ENCODE measurements at places on chromosomes 16 and 17.
A peak's percentile ranks its signal among the peaks of the same experiment; 100 is the strongest.

DNA sequence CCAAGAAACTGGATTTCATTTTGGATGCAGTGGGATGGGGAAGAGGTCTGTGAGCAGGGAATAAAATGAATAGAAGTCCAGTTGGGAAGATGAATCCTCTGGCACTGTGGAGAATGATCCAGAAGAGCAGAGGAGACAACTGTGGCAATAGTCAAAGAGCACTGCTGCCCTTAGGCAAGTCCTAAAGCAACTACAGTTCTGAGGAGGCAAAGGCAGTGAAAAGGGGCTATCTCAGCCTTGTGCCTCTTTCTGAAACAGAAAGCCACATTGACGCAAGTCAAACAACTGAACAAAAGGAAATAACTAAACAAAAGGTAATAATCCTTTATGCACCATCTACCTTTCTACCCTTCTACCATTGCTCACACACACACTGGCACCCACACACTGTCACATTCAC lies 238.0 kb upstream of the AXIN2 start:
- DNase-seq = no peak

- no peak for DNase-seq
These were observed 20.9 kb downstream of the METRNL start for GRCh38 chr17:83100220-83100852.

DNA sequence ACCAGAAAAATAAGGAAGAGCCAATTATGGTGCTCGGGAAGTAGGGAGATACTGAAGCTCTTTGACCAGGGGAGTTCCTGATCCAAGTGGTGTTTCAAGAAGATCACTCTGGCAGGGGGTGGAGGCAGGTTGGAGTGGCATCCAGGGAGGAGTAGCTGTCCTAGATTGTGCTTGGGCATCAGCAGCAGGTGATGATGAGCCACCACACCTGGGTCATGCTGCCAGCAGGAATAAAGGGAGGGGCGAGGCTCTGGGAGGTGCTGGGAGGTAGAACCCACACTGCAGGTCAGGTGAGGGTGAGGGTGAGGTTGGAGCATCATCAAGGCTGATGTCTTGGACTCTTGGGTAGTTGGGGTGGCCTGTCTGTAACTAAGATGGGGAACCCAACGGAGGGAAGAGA lies 35.4 kb upstream of the ADGRG1 start:
- no peak for DNase-seq

DNA sequence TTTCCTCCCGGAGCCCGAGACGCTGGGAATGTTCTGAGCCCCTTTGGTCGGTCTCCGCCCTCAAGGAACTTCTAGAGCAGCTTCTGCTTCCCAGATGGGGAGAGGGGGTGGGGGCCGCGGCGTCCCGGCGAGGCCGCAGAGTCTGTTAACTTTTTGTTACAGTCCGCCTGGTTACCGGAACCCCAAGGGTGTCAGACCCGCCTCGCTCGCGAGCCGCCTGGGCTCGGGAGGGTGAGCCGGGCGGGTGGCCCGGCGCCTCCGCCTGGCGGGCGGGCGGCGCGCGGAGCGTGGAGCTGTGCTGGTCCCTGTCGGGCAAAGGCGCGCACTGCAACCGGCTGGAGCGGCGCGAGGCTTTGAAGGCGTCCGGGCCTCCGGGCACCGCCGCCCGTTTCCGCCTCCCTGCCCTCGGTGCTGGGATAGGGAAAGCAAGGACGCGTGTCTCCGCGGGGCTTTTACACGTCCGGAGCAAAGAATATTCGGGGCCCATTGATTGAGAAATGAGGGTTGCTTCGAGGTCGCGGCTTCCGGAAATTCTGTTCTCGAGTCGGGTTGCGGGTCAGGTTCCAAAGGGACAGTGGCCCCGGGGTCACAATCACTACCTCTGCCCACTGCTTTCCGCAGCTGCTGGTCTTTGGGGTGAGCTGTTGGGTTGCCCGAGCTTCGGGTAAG lies 1.7 kb downstream of the HS3ST3B1 start:
- DNase-seq = peak; percentile 72

- DNase-seq = no peak
These were observed 66.2 kb downstream of the CENPV start for GRCh38 chr17:16286947-16287562.

- no peak for DNase-seq
These were observed 70.2 kb downstream of the ANKRD11 start for GRCh38 chr16:89420204-89420603.

GRCh38 chr17:1705004-1705403 lies 5.2 kb downstream of the TLCD2 start:
- DNase-seq = no peak

DNA sequence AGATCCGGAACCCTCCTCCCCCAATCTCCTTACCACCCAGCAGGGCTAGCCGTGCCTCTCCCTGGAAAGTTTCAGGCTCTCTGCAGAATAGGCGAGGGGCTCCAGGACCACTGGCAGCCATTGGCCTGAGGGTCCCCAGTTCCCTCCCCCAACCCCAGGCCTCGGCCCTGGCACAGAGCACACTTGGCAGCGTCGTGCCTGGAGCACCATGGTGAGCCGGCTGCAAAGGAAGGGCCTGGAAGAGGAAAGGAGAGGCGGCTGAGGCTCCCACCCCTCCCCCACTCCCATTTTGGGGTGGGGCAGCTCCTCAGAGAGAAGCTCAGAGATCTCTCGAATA lies 369 bp upstream of the BTBD17 start:
- DNase-seq = no peak

GRCh38 chr17:61397086-61397842 lies 2.4 kb upstream of the TBX2 start:
- no peak for DNase-seq

DNA sequence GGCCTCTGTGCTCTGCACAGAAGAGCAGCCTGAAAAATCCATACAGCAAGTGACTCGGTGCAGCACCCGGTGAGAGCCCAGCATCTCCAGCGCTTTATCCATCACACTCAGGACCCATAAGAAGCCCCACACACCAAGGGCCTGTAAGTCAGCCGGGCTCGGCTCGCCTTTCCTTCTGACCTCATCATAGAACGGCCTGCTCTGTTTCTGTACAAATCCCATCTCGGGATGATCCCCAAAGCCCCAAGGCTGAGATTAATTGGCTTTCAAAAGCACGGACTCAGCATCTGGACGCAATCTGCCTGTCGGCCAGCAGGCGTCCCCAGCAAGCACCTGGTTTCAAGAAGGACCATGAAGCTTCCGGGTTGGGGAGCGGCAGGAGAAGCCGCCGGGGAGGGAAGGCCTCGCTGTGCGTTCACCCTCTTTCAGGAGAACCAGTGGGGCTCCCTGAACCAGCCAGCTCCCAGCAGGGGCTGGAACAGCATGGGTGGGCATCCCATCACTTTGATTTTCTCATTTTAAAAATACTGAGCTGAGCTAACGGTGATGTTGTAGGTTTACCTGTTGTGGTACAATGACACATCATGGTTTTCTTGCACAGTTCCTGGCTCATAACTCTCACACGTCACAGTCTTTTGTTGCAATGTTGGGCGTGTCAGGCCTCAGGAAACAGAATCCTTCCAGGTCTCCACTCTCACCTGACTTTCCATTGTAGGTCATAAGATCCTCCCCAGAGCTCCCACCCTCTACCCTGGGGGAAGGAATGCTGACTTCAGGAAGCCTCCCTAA lies 6.7 kb downstream of the CCDC57 start:
- DNase-seq = peak; percentile 40

- DNase-seq = no peak
These were observed 60.3 kb downstream of the GSG1L start for GRCh38 chr16:28003021-28003865.

DNA sequence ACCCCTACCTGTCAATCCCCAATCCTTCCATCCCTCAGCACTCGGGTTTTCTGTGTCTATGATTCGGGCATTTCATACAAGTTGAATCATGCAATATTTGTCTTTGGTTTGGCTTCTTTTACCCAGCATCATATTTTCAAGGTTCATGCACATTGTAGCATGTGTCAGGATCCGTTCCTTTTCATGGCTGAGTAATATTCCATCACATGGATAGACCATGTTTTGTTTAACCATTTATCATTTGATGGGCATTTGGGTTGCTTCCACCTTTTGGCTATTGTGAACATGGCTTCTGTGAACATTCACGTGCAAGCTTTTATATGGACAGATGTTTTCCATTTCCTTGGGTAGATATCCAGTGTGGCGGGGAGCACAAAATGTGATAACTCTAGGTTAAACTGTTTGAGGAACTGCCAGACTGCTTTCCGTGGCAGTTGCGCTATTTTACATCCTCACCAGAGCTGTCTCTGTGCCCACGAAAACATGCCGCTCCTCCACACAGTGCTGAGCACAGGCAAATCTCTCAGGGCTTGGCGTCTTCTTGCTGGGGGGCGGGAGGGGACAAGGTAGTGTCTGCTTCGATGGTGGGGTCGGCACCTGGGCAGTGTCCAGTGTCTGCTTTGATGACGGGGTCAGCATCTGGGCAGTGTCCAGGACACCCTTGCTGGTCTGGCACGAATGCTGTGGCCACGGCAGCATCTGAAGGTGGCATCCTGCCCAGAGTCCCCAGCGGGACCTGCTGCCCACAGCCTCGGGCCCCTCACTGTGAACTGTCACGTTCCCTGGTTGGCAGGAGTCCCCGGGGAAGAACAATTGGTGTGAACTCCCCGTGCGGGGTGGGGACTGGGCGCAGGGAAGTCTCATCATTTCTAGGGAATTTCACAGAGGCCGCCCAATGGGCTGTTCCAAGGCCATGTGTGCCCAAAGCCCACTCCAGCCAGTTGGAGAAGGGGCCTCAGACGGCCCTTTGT lies 32.4 kb upstream of the JPH3 start:
- DNase-seq = no peak

GRCh38 chr17:43736389-43736788 lies 22.2 kb downstream of the SOST start:
- no peak for DNase-seq

GRCh38 chr17:305090-305976 lies 47.3 kb downstream of the RPH3AL start:
- DNase-seq = no peak

GRCh38 chr17:13626703-13627102 lies 25.0 kb upstream of the HS3ST3A1 start:
- no peak for DNase-seq

- no peak for DNase-seq
These were observed 4.7 kb upstream of the MYH1 start for GRCh38 chr17:10523064-10523463.

- no peak for DNase-seq
These were observed 9.6 kb downstream of the COTL1 start for GRCh38 chr16:84608282-84608681.

GRCh38 chr16:23595246-23595950 lies 718 bp downstream of the NDUFAB1 start:
- no peak for DNase-seq

DNA sequence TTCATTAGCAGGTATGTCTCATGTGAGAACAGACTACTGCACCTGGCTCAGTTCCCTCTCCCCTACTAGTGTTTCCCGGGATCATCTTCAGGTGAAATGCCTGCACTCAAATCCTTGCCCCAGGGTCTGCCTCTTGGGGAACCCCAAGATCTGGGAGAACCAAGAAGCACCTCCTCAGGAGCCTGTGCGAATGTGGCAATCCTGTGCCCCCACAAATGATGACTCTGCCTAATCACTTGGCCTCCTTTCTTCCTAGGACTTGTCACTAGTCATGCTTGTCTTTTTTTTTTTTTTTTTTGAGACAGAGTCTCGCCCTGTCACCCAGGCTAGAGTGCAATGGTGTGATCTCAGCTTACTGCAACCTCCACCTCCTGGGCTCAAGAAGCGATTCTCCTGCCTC lies 21.7 kb downstream of the ADAD2 start:
- no peak for DNase-seq

- DNase-seq = no peak
These were observed 16.9 kb downstream of the NARF start for GRCh38 chr17:82475458-82475857.

DNA sequence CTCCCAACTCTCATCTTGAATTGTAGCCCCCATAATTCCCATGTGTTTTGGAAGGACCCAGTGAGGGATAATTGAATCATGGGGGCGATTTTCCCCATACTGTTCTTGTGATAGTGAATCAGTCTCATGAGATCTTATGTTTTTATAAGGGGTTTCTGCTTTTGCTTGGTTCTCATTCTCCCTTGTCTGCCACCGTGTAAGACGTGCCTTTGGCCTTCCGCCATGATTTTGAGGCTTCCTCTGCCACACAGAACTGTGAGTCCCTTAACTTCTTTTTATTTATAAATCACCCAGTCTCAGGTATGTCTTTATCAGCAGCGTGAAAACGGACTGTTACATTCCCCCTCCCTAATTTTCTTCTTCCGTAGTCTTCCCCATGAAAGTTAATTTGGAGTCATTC lies 124.0 kb downstream of the ABCA8 start:
- DNase-seq = no peak

- DNase-seq = no peak
These were observed 97.0 kb downstream of the USP31 start for GRCh38 chr16:23052221-23052620.

DNA sequence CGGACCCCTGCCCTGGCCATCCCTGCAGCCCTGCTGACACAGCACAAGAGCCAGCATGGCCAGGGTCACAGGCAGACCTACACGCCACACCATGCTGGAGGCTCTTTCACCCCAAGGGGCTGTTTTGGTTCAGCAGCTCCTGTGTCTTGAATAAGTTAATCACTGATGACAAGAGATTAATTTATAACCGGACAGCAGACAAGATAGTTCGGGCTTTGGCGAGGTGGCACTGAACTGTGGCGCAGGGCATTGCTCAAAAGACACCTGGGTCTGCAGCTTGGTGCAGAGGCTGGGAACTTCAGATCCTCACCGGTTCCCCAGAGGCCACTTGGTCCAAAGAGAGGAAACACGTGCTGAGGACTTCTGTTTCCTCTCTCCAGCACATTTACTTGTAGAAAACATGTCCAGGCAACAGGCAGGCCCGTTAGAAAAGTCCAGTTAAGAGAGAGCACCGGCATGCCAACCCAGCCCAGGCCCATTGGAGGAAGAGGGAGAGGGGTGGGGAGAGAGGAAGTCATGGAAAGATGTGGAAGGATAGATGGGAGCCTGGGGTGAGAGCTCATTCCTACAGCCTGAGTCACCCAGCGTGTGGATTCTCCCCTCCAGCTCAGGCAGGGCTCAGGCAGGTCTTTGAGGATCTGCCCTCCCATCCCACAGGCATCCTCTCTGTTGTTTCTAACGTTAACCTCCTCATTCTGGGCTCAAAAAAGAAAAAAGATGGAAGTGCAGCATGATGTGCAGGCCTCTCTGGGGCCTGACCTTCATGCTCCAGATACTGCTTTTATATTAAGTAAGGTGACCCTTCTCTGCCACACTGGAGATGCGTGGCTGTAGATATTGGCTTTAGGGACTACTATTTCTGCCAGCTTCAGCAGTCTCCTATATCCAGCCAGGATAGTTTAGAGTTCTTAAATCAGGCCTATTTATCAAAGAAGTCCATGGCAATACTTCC lies 80.0 kb upstream of the HNF1B start:
- no peak for DNase-seq
